ENCODE measurements at places on chromosomes 4 and X.

DNA sequence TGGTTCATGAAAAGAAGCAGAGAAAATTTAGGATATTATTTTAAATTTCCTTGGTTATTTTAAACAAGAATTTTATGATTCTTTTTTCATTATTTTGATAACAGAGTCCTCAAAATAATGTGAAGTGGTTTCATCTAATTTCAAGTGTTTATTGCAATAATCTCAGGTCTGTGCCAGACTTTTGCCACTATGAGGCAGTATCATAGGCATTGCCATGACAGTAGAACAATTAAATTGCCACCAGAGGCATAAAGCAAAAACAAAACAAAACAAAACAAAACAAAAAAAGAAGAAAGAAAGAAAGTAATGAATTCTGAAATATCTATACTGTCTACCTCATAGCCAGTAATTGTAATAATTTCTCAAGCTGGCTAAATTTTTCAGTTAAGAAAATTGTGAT is 739.2 kb downstream of the KCTD8 start:
- DNase-seq: no peak

DNA sequence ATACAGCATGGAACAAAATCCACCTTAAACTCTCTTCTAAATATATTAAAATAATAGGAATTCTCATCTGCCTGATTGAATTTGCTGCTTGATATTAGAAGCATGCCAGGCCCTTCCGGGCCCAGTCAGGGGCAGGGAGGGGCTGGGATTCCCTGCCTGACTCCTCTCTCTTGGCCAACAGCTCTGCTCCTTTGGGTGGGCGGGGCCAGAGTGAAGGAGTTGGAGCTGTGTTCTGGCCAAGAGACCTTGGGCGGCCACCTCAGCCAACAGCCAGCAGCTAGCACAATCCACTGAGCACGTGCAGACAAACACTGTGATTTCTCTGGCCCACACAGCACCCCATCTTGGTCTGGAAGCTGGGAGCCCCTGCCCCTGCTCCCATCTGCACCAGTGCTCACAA is 140.3 kb downstream of the PJA1 start:
- peak; percentile 80 for DNase-seq

GRCh38 chr4:67892253-67892652 is 8.5 kb upstream of the TMPRSS11D start:
- DNase-seq: no peak

GRCh38 chr4:18106620-18107019 is 85.1 kb upstream of the LCORL start:
- peak; percentile 65 for DNase-seq

DNA sequence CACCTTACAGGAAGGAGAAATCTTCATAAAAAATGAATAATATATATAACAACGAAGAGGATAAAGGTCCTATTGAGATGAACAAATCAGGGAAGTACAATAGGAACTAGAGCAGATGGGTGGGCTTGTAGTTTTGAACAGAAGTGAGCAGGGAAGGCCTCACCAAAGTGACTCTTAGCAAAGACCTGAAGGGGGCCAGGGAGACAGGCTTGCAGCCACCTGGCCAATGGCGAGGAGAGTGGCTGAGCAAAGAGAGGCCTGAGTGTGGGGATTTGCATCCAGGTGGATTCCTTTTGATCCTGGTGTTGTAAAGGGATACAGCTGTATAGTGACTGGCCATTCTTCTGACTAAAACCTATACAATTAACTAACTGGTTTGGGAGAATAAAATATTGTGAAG is 354.1 kb downstream of the CAMK2D start:
- no peak for DNase-seq

GRCh38 chr4:94653984-94654609 is 103.7 kb upstream of the BMPR1B start:
- DNase-seq: no peak

- no peak for DNase-seq
Observed at GRCh38 chr4:5166377-5166776, 115.1 kb downstream of the STK32B start.

DNA sequence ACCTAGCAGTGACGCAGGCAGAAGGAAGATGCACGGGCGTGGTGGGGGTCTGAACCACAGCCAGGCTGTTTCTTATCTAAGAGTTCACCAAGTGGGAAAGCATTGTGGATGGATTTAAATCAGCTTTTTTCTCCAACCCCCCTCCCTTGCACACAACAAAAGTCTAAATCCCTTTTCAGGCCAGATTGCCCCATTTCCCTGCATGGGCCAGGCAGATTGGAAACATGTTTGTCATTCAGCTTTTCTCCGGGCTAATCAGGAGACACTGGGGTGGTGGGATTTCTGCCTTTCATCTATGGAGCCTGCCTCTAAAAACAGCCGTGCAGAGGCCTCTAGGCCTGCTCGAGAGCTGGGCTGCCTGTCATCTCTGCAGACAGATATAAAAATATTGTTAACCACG is 166.3 kb upstream of the LEF1 start:
- no peak for DNase-seq

- DNase-seq: no peak
Observed at GRCh38 chr4:17170131-17170530, 271.7 kb upstream of the LDB2 start.

DNA sequence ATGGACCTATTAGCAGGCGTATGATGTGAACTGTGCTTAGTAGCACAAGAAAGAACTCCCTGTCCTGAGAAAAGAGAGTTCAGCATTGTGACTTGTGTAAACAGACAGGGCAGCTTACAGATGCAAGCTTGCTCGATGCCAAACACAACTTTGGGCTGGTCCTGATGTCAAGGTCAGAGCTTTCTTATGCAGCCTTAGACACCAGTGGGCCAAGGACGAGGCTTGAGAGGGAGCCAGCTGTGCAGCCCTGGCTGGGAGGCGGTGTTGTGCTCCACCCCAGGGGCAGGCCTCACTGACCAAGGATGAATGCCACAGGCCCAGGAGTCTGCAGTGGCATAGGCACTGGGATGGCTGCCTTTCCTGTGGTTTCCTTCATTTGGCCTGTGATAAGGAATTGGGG is 35.4 kb downstream of the JADE1 start:
- DNase-seq: no peak

DNA sequence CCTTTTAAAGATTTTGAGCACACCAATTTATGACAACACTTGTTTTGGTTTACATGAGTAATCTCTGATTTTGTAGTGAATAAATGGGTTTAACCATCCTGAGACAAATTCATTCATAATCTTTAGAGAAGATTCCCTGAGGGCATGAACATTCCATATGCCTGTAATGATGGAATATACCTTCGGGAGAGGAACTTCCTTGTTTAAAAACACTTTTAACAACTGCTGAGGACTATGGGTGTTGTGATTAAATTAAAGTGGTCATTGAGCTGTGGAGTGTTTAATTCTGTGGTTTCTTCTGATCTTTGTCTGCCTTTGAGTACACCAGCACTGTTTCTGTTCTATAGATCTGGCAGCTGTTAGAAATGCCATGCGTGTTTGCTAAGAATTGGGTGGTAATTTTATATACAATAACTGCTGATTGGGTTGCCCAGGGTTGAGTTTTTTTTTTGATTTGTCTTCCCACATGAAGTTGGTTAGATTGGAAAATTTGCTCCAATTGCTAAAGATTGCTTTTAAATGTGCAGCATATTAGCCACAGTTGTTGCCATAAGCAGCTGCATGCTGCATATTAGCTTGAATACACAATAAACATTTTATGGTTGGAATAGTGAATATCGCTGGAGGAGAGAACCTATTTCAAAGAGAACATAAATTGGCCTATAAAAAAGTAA is 86.8 kb downstream of the DCLK2 start:
- no peak for DNase-seq

GRCh38 chrX:53056292-53056691 is 7.7 kb downstream of the GPR173 start:
- DNase-seq: no peak

DNA sequence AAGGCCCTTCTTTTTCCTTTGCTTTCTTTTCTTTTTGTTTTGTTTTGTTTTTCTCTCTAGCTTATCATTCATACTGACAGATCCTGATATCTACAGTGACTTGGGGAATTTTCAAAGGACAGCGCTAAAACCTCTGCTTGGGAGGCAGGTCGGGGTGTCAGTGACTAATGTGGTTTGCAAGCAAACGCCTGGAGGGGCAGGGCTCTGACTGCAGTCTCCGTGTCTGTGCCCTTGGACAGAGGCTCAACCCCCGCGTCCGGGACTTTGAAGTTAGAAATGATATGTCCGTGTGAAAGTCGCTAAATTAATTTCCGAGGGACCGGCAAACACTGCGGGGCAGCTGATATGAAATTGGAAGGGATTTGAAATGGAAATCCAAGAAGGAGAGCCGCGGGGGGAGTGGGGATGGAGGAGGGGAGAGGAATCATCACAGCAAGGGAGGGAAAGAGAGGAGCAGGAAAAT is 312.4 kb downstream of the DHRSX start:
- DNase-seq: no peak

- no peak for DNase-seq
Observed at GRCh38 chrX:102560423-102561068, 38.8 kb upstream of the ARMCX5 start.

DNA sequence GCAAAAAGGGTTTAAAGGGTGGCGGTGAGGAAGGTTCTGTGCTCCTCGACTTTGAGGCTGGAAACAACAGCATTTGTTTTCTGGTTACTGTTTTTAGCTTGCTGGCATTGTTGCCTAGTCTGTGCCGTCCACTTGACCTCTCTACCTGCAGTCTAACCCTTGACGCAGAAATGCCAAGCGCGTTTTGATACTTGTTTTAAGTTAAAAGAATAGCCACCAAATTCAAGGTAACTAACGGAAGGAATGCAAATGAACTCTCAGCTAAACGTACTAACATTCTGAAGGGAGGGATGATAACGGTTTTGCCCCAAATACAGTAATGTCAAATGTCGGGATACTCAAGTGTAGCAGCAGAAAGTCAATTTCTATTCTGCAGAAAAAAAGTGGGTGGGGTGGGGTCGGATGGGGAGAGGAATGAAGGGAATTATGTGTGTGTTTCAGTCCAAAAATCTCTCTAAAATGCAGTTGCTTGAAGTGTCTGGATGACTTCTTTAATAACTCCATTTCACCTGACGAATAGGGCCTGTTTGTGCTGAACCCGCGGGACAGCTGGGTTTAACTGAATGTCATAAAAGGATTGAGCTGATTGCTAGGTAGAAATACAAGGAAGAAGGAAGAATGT is 3.4 kb upstream of the NKX6-1 start:
- no peak for DNase-seq

GRCh38 chr4:182847576-182848450 is 69.4 kb downstream of the DCTD start:
- no peak for DNase-seq

DNA sequence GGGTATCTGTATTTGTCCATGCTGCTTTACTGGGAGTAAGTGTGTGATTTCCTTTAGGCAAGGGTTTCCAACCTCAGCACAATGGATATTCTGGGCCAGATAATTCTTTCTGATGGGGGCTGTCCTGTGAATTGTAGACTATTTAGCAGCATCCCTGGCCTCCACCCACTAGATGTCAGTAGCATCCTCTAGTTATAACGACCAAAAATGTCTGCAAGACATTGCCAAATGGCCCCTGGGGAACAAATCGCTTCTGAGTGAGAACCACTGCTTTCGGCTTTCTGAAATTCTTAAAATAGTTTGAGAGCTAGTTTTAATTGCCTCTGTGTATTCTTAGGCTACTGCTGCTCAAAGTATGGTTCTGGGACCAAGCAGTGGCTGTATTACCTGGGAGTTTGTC is 81.2 kb upstream of the GPM6B start:
- no peak for DNase-seq

DNA sequence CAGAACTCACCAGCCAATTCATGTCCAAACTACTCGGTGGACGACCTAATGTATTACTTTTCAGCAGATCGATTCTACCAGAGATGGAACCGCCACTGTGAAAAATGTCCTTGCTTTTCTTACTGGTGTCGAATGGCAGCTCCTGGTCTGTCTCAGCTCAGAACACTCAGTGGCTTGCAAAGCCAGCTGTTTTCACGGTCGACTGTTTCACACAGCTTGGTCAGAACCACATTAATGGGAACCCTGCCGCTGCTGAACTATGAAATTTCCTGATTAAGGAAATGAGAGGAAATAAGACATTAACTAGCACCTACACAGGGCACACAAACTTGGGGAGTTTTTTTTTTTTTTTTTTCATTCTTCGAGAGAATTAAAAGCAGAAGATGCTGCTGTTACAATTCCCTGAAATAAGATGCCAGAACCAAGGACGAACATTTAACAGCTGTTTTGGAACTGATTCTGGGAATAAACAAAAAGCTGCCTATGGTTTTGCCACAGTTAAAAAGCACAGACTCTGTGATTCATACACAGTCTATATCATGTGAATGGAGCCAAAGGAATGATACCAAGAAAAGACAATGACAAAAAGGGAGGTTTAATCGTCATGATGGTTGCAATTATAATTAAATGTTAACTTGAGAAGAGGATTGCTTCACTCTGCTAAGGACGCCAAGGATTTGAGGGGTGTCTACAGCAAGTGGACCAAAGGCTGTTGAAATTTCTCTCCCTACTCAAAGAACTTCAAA is 31.3 kb downstream of the SUPT20HL2 start:
- DNase-seq: no peak

DNA sequence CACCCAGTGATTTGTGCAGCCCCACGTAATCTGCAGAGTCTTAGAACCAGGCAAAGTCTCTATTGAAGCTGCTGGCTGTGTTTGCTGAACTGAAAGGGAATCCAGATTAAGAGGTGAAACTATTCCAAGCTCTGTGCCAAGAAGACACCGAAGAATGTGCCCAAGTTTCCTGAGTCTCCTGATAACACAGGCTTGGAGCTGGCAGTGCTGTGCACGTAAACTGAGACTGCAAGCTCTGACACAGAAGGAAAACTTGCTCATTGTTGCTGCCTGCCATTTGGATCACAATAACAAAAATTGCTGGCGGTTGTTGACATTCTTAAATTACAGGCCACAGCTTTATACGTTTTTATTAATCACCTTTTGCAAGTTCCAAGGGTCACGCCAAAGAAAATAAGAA is 60.2 kb upstream of the VCX3B start:
- no peak for DNase-seq

GRCh38 chr4:12036450-12036849 is 607.8 kb upstream of the HS3ST1 start:
- no peak for DNase-seq

- DNase-seq: no peak
Observed at GRCh38 chrX:10538831-10539230, 81.6 kb downstream of the MID1 start.

- DNase-seq: no peak
Observed at GRCh38 chr4:96056346-96056934, 216.5 kb downstream of the PDHA2 start.

Measured in left colon (tissue), 2 donors.